ENCODE measurements at places on chromosomes 16 and 17. TPM values are rescaled to one million over a fixed set of nuclear protein-coding genes. Genes with fewer than 3 reads are reported as not detected.

GRCh38 chr17:50194140-50194933 lies 7.1 kb downstream of the COL1A1 start:
- DNase-seq: no peak

- no peak for DNase-seq
Observed at GRCh38 chr16:57750796-57751538, 15.4 kb downstream of the KATNB1 start.

Gene NLRC3
- polyA plus RNA-seq: 1.4 TPM

Gene JPH3
- polyA plus RNA-seq: 0.82 TPM

Gene LCMT1
- 44.4 TPM for polyA plus RNA-seq

Gene KRT24
- polyA plus RNA-seq: not detected
